Left renal pelvis (tissue), 4 donors: ENCODE measurements at places on chromosomes 3 and 15.

GRCh38 chr15:70474471-70475406 lies 288.6 kb downstream of the UACA start:
- no peak for DNase-seq

DNA sequence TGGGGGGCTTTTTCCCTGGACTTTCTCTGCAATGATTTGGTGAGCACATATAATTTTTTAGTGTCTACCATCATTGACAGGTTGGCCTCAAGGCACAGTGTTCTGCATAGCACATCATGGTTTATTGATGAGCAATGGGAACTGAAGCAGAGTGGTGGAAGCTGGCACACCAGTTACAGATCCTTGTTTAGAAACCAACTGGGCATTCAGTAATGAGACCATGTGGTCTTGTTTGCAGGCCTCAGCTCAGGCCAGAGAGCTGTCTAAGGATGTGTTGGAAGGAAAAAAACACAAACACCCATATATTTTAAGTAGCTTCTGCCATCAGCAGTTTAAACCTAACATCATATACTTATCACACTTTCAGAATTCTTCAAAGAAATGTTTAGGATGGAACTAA lies 610.6 kb downstream of the ROBO1 start:
- no peak for DNase-seq

GRCh38 chr3:87333393-87333892 lies 57.1 kb upstream of the POU1F1 start:
- no peak for DNase-seq

DNA sequence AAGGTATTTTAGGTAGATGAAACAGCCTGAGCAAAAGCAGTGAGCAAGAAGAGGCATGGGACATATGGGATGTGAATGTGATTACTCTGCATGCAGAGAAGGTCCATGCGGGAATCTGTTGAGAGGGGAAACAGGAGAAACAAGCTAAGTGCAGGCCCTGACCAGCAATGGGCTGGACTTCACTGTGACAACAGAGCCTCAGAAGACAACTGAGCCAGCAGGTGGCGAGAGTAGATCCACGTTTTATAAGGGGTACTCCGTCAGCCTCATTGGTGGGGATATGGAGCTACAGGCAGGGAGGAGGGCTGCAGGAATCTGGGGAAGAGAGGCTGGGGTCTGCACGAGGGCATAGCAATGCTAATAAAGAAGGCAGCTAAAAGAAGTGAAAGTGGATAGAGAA lies 405.9 kb upstream of the LMCD1 start:
- DNase-seq: no peak

DNA sequence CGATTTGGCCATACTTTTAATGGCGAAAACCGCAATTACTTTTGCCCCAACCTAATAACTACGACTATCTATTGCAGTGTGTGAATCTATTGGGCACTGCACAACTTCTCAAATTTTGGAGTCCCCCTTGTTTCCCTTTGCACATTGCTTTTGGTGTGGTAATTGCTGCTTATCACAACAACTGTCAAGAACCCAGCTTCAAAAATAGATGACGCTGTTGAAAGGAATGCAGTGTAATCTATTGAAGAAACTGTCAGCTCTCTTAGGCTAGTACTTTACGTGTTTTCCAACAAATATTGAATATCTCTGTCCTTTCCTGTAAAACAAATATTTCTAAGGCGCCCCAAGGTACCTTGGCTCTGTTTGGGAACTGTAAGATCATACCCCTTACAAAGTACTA lies 222.8 kb upstream of the UBE2E2 start:
- DNase-seq: no peak

DNA sequence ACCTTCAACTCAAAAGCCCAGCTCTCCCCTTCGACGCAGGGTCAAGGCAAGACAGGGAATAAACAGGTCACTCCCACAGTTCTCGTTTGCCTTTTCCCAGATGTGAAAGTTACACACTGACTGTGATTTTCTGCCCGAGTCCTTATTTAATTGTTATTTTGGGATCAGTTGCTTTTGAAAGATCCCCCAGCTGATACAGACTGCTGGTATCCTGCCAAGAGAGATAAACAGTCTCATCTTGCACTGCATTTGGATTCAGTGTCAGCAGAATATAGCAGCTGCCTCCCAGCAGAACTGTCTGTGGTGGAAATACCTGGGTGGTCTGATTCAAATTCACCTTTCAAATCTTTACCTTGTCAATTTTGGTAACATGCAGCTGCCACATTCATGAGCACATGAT lies 56.0 kb upstream of the FAM3D start:
- DNase-seq: no peak

DNA sequence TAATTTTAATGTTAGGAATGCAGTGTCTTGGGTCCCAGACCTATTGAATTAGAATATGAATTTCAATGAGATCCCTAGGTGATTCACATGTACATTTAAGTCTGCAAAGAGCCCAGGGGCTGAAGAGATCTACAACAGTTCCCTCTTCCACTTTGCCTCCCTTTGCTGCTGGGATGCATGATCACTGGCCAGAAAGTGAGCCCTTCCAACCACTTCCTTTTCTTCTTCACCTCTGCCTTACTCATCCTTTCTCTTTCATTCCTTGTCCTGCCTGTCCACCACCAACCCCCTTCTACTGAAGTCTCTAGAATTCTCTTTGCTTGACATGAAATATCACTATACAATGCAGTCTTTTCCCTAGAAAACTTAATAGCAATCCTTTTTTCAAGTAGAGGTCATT lies 222.4 kb upstream of the LRIG1 start:
- DNase-seq: no peak

GRCh38 chr3:159486580-159486979 lies 502.1 kb upstream of the IL12A start:
- no peak for DNase-seq

GRCh38 chr3:157713101-157713500 lies 209.9 kb upstream of the VEPH1 start:
- no peak for DNase-seq

DNA sequence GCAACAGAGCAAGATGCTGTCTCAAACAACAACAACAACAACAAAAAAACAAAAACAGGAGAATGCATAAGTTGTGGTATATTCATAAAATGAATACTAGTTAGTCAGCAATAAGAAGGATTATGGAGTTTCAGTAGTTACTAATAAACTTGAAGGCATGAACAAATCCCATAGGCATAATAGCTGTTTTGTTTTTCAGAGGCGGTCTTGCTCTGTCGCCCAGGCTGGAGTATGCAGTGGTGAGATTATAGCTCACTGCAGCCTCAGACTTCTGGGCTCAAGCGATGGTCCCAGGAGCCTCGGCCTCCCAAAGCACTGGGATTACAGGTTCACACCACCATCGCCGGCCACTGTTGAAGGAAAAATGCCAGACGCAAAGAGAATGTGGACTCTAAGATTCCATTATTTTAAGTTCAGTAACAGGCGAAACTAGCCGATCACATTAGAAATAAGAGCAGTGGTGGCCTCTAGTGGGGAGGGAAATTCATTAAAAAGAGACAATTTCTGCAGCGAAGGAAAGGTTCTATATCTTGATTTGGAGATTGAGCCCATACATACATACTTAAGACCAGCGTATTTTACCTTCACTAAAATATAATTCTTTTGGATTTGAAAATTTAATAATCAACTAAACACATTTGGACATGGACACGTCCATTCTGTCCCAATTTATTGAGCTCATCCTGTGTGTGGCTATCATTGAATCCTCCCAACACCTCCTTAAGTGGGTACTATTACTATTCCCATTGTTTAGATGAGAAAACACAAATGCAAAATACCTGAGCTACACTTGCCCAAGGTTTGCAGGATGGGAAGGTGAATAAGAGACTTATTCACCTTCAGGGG lies 27.4 kb upstream of the HDAC11 start:
- peak; percentile 39 for DNase-seq

- no peak for DNase-seq
Observed at GRCh38 chr3:175129126-175129525, 270.0 kb downstream of the NAALADL2 start.

- DNase-seq: no peak
Observed at GRCh38 chr3:186989429-186989828, 59.1 kb downstream of the ST6GAL1 start.

GRCh38 chr3:65676580-65676979 lies 362.1 kb downstream of the MAGI1 start:
- DNase-seq: no peak

DNA sequence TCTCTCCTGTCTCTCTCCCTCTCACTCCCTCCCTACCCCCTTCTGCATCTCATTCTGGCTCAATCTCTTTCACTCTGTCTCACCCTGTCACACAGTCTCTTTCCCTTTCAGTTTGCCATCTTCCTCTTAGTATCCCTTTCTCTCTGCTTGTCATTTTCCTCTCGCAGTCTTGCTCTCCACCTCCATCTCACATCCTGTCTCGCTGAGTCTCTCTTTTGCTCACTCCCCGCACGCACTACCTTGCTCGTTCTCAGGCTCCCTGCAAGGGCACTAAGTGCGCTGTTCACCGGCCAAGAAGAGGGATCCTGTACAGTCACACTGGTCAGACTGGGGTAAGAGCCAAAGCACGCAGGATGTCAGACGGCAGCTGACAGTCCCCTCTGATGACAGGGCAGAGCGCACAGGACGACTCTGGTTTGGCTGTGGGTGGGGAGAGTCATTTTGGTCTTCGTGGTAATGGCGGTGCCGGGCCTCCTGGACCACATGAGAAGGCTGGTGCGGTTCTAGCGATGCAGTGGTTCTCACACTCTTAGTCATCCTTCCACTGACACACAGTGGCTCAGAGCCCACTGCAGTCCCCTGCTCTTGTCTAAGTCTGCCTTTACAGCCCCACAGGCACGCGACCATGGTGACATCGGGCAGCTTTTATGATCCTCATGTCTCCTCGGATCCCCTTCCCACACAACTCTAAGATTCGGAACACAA lies 356.8 kb downstream of the FOXP1 start:
- no peak for DNase-seq

GRCh38 chr15:60551147-60551780 lies 72.3 kb upstream of the ICE2 start:
- no peak for DNase-seq

GRCh38 chr15:43433165-43433564 lies 59.8 kb downstream of the TP53BP1 start:
- DNase-seq: no peak

GRCh38 chr3:76664816-76665215 lies 375.1 kb upstream of the ROBO2 start:
- DNase-seq: no peak

DNA sequence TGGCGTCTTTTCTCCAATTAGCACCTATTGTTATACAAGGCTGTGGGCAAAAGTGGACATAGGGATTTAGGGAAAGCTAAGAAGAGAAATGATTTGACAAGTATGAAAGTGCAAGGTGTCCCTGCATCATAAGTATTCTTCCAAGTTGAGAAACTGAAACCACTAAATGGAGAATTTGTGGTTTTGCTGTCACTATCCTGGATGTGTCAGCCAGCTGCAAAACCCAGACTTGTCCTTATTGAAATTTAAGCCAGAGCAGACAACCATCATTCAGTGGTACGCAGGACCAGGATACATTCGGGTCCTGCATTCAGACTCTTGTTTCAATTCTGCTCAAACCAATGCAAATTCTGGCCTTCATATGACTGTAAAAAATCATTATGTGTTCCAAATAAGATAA lies 384.8 kb upstream of the TGFBR2 start:
- DNase-seq: no peak

DNA sequence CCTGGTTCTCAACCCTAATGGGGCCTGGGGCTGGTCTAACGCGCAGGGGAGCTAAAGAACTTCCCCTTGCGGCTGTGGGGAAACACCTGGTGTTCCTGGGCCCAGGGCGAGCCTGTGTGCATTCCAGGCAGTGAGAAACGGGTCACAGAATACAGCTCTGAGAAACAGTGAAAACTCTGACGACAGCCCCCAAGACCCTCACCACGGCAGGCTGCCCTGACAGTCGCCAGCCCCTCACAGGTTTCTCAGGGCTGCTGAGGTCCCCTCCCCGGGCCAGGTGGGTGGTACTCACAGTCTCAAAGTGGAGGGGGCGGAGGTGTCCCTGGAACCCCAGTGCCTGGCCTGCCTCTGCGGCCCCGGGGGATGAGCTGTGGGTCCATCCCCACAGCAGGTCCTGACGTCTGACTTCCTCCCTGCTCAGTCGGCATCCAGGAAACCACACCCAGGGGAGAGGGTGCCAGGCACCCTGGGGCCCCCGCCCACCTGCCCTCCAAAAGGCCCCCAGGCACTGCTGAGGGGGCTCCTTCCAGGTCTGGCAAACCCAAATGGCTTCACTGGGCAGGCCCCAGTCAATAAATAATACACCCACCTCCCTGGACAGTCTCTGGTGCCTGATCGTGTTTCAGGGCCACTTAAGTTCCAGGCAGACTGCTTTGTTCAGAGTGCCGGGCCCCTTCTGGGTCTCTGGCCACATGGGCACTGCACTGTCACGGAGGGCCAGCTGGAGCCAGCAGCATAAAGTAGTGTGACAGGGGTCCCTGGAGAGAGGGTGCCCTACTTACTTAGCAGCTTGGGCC lies 57.7 kb downstream of the IQSEC1 start:
- DNase-seq: no peak

- no peak for DNase-seq
Observed at GRCh38 chr3:153285194-153285641, 123.2 kb downstream of the RAP2B start.

DNA sequence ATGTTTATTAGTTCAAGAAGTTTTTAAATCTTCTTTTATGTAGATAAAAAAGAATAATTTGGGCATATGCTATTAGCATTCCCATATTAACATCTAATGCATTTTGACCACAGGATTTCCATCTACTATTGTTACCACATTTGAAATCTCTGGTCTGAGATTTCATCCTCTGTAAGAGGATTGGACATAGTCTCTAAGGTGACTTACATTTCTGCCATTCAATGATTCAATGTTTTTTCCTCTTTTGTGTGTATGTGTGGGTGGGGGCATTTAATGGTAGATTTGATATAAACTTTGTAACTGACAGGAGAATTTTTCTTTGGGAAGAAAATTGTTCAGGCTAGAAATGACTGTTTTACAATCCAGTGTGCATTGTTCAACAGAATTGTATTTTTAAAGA lies 307.3 kb upstream of the RBMS3 start:
- DNase-seq: no peak

DNA sequence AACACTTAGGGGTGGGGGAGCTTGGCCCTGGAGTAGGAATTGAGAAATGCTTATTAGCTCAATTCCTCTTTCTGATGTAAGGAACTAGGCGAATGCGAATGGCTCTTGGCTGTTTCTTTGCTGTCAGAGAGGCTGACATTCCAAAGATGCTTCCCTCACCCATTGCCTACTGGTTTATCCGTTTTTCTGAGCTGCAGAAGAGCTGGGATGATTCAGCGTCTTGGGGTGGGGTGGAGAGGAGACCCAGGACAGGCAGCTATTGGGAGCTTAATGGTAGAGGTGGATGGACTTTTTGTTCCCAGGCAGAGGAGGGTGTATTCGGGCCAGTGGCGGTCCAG lies 9.8 kb downstream of the PLEKHO2 start:
- DNase-seq: no peak

DNA sequence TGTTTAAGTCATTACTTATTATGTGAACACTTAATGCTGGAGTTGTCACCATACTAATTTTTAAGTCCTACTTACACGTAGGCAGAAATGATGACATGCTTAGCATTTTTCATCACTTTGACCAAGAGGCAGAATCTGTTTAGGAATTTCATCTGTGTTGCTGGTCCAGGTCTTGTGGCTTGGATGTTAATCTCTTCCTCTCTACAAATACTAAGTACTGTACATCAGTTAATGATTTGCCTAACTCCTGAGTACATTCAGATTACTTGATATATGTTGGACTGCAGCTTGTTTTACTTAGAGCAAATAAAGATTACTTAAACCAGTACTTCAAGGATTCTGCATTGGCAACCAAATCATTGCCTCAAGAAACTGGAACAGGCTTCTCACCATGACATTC lies 8.6 kb downstream of the SNRK start:
- no peak for DNase-seq
